SJSA1 (cell line): ENCODE measurements at places on chromosomes 4 and X. TPM values are rescaled to one million over a fixed set of nuclear protein-coding genes. Genes with fewer than 3 reads are reported as not detected.

DNA sequence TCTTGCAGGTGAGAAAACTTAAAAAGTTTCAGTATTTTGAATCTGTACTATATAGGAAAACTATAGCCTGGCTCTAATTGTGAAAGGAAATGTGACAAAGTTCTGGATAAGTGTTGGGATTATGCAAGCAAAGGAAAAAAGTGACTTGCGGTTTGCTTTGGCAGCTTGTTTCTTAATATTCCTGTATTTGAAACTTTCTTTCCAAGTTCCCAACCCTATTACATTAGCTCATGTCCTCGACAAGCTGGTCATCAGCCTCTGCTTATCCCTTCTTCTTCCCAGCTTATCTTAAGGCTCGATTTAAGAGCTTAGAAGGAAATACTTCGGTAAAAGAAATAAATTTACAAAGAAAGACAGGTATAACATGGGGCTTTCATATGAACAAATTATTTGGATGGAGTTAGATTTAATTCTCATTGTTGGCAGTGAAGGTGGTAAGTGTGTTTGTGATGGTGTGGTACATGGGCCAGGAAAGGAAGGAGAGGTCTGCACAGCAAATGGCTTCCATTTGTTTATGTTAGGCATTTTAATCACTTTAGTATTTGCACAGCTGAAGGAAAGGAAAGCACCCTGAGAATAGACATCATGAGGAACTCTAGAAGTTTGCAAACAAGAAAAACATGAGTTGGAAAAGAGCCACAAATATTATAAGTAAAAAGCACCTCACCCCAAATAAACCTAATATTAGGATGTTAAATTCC, 5.1 kb upstream of the MYOZ2 start:
- H3K27me3 ChIP-seq = no peaks in the 10 kb centered on the region
- no peak overlapping the region for H3K27ac ChIP-seq
- no peak overlapping the region for H3K4me3 ChIP-seq
- peaks cover 14% of the 10 kb centered on the region for H3K4me1 ChIP-seq
- no peaks in the 10 kb centered on the region for H3K36me3 ChIP-seq

DNA sequence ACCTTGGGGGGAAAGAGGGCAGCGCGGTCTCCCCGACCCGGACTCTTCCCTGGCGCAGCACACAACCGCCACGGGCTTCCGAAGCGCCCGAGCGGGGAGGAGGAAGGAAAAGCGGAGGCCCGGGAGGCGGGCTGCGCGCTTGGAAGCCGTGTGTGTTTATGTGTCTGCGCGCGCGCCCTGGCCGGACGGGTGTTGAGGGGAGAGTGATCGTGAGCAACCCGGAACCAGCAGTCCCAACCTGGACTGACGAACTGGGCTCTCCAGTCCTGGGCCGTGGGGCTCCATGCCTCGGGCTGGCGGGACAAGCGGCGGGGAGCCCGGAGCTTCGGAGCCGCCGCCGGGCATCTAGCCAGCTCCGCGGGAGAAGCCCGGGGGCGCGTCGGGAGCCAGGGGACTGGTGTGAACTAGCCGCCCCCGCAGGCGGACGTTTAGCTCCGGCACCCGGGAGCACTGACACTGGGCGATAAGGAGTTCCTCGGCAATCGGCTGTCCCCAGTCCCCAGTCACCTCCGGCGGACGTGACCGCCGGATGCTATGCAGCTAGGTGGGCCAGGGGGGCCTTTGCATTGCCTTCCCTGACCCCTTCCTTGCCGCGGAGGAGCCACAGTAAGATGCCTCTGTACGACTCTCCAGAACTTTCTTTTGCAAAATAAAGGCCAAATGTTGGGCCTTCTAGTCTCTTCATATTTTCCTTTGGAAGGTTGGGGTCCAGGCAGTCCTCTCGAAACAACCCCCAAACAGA, 74.8 kb upstream of the BCOR start:
- peaks cover 73% of the 10 kb centered on the region for H3K4me1 ChIP-seq
- peak overlapping the region; percentile 35 for H3K4me3 ChIP-seq
- no peaks in the 10 kb centered on the region for H3K36me3 ChIP-seq
- peak overlapping the region; percentile 58; the same call in 1 of the 2 replicates for H3K27ac ChIP-seq
- peak; percentile 52 for DNase-seq

GRCh38 chrX:102784550-102784949, 64.0 kb downstream of the GPRASP3 start:
- no peaks in the 10 kb centered on the region for H3K36me3 ChIP-seq
- no peak overlapping the region for H3K27ac ChIP-seq
- no peaks in the 10 kb centered on the region for H3K27me3 ChIP-seq

GRCh38 chr4:145523117-145523516, 41.5 kb downstream of the SMAD1 start:
- H3K27ac ChIP-seq = no peak overlapping the region
- no peaks in the 10 kb centered on the region for H3K27me3 ChIP-seq
- no peak for DNase-seq

Gene CYSLTR1
- total RNA-seq = 0.11 and 0.63 TPM in 2 replicates

DNA sequence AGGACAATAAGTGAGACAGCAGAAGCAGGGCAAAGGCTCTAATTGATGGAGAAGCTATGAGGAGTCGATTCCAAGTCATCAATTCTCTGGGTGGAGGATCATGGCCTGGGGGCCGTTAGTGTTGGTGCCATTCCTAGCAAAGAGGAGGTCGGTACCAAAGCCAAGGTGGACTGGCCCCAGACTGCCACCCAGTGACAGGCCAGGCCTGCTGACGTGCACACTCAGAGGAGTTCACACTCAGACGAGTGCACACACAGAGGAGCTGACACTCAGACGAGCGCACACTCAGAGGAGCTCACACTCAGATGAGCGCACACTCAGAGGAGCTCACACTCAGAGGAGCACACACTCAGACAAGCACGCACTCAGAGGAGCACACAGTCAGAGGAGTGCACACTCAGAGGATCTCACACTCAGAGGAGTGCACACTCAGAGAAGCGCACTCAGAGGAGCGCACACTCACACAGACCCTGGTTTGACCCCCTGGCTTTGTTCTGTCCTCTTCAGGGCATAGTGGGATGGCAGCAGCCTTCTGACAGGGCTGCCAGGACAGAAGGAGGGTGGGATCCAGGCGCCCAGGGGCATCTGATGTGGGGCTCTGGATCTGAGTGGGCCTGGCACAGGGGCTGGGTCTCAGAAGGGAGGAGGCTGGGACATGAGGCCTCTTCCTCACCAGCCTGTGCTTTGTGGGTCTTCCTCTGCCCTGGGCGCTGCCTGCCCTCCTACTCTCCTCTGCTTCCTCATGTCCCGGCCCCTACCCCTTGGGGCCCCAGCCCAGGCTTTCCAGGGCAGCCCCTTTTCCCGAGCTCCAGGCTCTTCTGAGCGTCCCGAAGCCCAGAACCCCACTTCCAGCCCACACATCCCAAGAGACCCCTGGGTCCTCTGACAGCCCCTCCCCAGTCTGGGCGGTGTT, 41.7 kb upstream of the NKX1-1 start:
- no peak overlapping the region for H3K27ac ChIP-seq
- no peak overlapping the region for H3K4me3 ChIP-seq
- H3K4me1 ChIP-seq = no peaks in the 10 kb centered on the region
- no peaks in the 10 kb centered on the region for H3K36me3 ChIP-seq
- no peaks in the 10 kb centered on the region for H3K27me3 ChIP-seq

GRCh38 chrX:40011322-40012038, 86.3 kb downstream of the BCOR start:
- H3K27me3 ChIP-seq = no peaks in the 10 kb centered on the region
- peak overlapping the region; percentile 86 for H3K27ac ChIP-seq
- H3K4me1 ChIP-seq = peaks cover 40% of the 10 kb centered on the region
- no peaks in the 10 kb centered on the region for H3K36me3 ChIP-seq
- no peak for DNase-seq

GRCh38 chr4:139015948-139016471, 429 bp downstream of the NOCT start:
- H3K36me3 ChIP-seq = peaks cover 34% of the 10 kb centered on the region
- H3K27me3 ChIP-seq = no peaks in the 10 kb centered on the region
- H3K4me1 ChIP-seq = peaks cover 41% of the 10 kb centered on the region
- DNase-seq = peak; percentile 55
- H3K27ac ChIP-seq = peak overlapping the region; percentile 99
- peak overlapping the region; percentile 92 for H3K4me3 ChIP-seq

DNA sequence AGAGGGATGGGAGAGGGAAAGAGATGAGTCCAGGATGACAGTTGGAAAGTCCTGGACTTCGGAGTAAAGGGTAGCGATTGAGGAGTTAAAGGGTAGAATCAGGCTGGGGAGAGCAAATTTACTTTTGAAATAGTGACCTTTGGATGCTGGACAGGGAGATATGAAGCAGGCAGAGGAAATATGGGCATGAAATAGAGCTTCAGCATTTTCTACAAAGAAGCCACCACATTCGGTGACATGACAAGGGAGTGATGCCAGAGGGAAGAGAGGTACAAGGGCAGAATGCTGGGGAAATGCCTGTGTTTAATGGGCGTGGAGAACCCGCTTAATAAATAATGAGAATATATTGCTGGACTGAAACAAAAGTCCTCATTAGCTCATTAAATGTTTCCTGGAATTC, 92.7 kb downstream of the TBL1X start:
- peaks cover 16% of the 10 kb centered on the region for H3K4me1 ChIP-seq
- no peak for DNase-seq
- H3K4me3 ChIP-seq = no peak overlapping the region
- no peak overlapping the region for H3K27ac ChIP-seq
- no peaks in the 10 kb centered on the region for H3K27me3 ChIP-seq

Gene ANOS1
- total RNA-seq = 3.5 and 9.3 TPM in 2 replicates

- H3K27ac ChIP-seq = no peak overlapping the region
- no peaks in the 10 kb centered on the region for H3K36me3 ChIP-seq
- DNase-seq = no peak
- H3K4me1 ChIP-seq = no peaks in the 10 kb centered on the region
- no peak overlapping the region for H3K4me3 ChIP-seq
These were observed 618.8 kb downstream of the GLUD2 start for GRCh38 chrX:121666171-121666570.

Gene BCOR
- total RNA-seq = 26.9 and 37.2 TPM in 2 replicates

DNA sequence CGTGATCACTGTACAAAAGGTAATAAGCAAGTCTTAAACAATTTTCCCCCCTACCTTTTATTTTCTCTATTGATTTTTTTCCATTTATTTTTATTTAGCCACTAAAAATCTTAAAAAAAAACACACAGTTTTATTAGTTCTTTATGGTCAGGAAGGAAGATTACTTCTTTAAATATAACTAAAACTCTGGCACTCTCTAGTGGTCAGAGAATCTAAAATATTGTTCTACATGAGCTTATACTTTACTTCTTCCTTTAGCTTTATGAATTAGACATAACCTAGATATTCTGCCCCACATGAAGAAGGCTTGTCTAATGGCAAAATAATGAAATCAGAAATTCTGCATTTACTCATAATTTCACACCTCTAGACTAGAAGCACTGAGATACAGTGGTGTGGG, 135.2 kb downstream of the PDE5A start:
- no peak for DNase-seq
- H3K4me1 ChIP-seq = no peaks in the 10 kb centered on the region
- no peak overlapping the region for H3K27ac ChIP-seq
- peaks cover 40% of the 10 kb centered on the region for H3K36me3 ChIP-seq

Gene ATP10D
- 12.1 and 40.5 TPM in 2 replicates for total RNA-seq

Gene PABPC4L
- total RNA-seq = not detected in 2 replicates

GRCh38 chr4:152247271-152247975, 288.5 kb downstream of the FBXW7 start:
- DNase-seq = no peak
- H3K27me3 ChIP-seq = no peaks in the 10 kb centered on the region; the same call in 1 of the 2 replicates
- H3K36me3 ChIP-seq = no peaks in the 10 kb centered on the region
- H3K27ac ChIP-seq = no peak overlapping the region

DNA sequence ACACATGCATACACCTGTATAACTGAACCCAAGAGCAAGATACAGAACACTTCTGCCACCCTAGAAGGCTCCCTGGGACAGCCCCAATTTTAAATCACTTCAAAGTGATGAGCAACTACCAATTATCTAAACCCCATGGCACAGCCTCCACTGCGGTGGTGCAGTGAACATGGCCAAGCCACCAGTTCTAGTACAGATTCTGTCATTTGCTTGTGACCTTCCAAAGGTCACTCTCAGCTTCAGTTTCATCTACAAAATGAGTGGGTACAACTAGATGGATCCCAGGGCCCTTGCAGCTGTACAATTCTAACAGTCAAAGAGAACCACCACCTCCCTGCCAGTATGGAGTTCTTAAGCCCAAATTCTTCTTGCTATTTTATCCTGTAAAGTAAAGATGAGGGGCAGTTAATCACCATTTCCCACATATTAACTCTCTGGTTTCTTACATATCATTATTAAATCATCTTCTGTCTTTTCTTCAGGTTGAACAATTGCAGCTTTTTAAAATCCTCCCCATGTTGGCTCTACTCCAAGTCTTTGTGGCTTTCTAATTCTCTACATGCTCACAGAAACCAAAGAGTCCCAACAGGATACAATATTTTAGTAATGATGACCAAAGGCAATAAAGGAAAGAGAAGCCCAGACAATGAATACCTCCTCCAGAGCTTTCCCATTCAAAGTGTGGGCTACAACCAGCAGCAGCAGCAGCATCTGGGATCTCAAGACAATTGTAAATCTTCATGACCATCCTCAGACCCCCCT, 39.0 kb upstream of the GPM6B start:
- no peaks in the 10 kb centered on the region for H3K36me3 ChIP-seq
- H3K27ac ChIP-seq = no peak overlapping the region
- DNase-seq = no peak
- H3K4me1 ChIP-seq = no peaks in the 10 kb centered on the region

- DNase-seq = no peak
- H3K4me3 ChIP-seq = no peak overlapping the region
- H3K27me3 ChIP-seq = no peaks in the 10 kb centered on the region
- no peak overlapping the region for H3K27ac ChIP-seq
- H3K36me3 ChIP-seq = no peaks in the 10 kb centered on the region
These were observed 162.9 kb upstream of the USP9X start for GRCh38 chrX:40922307-40922706.

DNA sequence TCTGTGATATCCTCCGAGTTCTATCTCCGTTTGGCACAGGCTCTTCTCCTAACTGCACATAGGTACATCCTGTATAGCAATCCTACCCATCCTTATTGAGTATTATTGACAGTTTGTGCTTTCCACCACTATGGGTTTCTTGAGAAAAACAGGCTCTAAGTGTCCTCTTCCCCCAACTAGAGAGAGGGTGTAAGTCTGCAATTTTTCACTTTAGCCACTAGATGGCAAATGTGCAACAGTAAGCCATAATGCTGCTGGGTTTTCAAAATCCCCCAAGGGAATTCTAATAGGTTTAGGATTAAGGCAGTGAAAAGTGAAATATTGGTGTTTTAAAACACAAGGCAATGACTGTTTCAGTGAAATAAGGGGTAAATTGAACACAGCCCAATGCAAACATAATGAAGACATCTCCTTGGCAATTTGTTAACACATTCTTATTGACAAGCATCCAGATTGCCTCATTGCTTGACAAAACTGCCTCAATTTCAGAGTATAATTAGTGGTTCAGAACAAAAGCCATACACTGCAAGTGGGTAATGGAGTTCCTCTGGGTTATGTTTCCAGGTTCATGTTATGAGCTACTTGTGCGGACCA, 239.0 kb upstream of the HTR2C start:
- no peak overlapping the region for H3K4me3 ChIP-seq
- no peaks in the 10 kb centered on the region for H3K27me3 ChIP-seq
- no peak for DNase-seq
- no peaks in the 10 kb centered on the region for H3K36me3 ChIP-seq
- no peak overlapping the region for H3K27ac ChIP-seq
